ENCODE measurements at places on chromosomes 11 and 22. TPM values are rescaled to one million over a fixed set of nuclear protein-coding genes. Genes with fewer than 3 reads are reported as not detected.

DNA sequence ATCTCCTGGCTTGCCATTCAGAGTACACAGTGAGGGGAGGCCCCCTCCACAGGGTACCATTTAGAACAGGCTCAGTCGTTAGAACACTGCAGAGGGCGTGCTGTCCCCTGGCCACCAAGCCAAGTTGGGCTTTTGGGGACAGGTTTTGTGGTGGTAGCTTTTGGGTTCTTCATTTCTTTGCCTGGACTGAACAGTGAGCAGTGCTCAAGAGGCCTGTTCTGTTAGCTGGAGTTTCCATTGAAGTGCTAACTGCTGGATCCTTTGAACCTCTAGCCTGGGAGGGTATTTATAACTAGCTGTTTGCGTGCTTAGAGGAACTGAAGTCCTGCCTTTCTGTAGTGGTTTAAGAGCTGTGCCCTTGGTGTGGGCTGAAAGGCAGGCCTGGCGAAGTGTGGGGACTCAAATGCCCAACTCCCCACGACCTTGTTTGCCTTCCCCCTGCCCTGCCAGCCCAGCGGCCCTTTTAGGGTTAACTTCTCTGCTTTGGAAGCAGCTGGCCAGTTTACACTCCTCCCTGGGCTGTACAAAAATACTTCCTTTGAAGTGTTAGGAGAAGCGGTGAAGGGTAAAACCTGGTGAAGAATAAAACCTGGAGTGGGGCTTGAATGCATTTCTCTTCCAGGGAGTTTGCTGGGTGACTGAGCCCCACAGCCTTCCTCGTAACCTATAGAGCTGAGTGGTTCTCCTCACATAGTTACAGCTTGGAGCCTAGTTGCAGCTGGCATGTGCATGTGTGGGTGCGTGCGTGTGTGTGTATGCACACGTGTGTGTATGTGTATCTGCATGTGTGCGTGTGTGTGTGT lies 34.6 kb downstream of the ZNRF3 start:
- H3K27me3 ChIP-seq = peaks cover 49% of the 10 kb centered on the region
- no peak for DNase-seq
- no peaks in the 10 kb centered on the region for H3K36me3 ChIP-seq
- no peak overlapping the region for H3K27ac ChIP-seq

- no peak overlapping the region for H3K4me3 ChIP-seq
- peaks cover 4% of the 10 kb centered on the region for H3K27me3 ChIP-seq
- no peaks in the 10 kb centered on the region for H3K4me1 ChIP-seq
- H3K36me3 ChIP-seq = no peaks in the 10 kb centered on the region
These were observed 402.5 kb downstream of the TMEM135 start for GRCh38 chr11:87440076-87440770.

DNA sequence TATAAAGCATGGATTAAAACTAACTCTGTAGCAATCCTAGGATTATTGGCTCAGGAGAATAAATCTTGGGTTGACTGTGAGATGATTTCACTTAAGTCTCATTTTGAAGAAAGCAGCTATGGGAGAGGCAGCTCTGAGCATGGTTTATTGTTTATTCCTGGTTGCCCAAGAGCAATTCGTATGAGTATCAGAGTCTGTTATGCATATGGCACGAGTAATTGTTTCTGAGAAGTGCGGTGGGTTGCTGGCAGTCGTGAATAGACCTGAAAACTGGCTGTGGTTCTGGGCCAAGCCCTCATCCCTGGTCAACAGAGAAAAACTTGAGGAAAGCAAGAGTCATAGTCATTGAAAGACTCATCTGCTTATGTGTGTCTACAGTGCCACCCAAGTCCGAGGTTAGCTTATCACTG lies 26.8 kb downstream of the DIXDC1 start:
- H3K36me3 ChIP-seq = peaks cover 4% of the 10 kb centered on the region
- DNase-seq = no peak
- no peaks in the 10 kb centered on the region for H3K4me1 ChIP-seq
- no peak overlapping the region for H3K27ac ChIP-seq
- no peak overlapping the region for H3K4me3 ChIP-seq

DNA sequence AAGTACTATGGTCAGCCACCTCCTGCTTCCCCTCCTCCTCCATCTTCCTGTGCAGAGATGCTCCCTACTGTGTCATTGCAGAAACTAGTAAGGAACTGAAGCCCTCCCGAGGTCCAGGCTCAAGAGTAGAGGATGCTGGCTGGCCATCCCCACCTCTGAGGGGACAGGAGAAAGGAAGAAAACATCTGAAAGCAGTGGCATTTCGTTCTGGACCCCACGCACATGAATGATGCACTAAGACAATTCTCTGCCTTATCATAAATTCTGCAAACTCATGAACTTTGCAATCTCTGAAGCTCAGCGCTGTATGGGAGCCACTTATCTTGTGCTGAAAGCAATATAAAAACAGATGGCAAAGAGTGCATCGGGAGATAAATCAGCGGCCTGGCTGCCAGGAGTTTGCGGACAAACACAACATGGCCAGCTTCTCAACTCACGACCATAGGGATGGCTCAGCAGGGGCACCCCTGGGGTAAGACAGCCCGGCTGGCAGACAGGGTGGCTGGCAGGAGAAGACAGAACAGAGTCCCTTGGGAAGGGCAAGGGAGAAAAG lies 306.4 kb downstream of the NXPE2 start:
- H3K4me3 ChIP-seq = no peak overlapping the region
- DNase-seq = no peak

DNA sequence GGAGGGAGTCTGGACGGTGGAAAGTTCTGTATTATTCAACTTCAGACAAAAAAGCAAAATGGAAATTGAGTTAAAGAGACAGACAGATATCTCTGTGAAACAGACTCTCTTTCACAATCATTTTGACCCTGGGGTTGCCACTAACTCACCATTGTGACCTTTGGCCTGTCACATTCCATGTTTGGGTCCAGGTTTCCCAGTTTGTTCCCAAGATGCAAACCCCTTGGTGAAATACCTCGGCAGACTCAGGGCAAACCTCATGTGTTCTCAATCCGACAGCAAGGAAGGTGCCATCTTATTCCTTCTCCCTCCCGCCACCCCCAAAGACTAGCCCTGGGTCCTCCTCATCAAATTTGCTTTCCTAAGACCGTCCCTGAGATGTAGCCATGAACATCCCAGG lies 41.8 kb downstream of the GALNT18 start:
- no peak for DNase-seq
- no peak overlapping the region for H3K27ac ChIP-seq
- no peak overlapping the region for H3K4me3 ChIP-seq
- peaks cover 7% of the 10 kb centered on the region for H3K4me1 ChIP-seq

The KCNK4 gene
- total RNA-seq = not detected

The SCUBE2 gene
- total RNA-seq = 0.35 TPM

The RFPL1 gene
- total RNA-seq = not detected

The SYT7 gene
- total RNA-seq = not detected
